Left colon (tissue), 2 donors: ENCODE measurements at places on chromosomes 1 and 21. TPM values are rescaled to one million over a fixed set of nuclear protein-coding genes. Genes with fewer than 3 reads are reported as not detected.

The TDRD5 gene
- total RNA-seq = 1.9 TPM

The FNDC10 gene
- total RNA-seq = 3.1 TPM

The NES gene
- 6.8 TPM for total RNA-seq

The GNB1 gene
- total RNA-seq = 308 TPM

The TFAP2E gene
- 1.1 TPM for total RNA-seq

The RAB42 gene
- total RNA-seq = 3.0 TPM

The KRTAP12-4 gene
- not detected for total RNA-seq

The CDCP2 gene
- total RNA-seq = 0.14 TPM

The ANXA9 gene
- not detected for total RNA-seq

The C1orf141 gene
- not detected for total RNA-seq

The SAMD13 gene
- 24.5 TPM for total RNA-seq

The OR2G6 gene
- not detected for total RNA-seq

The FLG gene
- not detected for total RNA-seq

The PLA2G2C gene
- total RNA-seq = not detected

The SEC16B gene
- 4.7 TPM for total RNA-seq

The OR10J1 gene
- total RNA-seq = not detected

The LAPTM5 gene
- 49.1 TPM for total RNA-seq

The PTPRC gene
- total RNA-seq = 22.4 TPM

The ERICH3 gene
- 0.11 TPM for total RNA-seq

The SNAPIN gene
- total RNA-seq = 23.6 TPM

The LYPD8 gene
- 407 TPM for total RNA-seq

The RGS16 gene
- 0.64 TPM for total RNA-seq

The CACNA1E gene
- 0.25 TPM for total RNA-seq

The OR2T2 gene
- total RNA-seq = not detected

The NHLH1 gene
- total RNA-seq = not detected

The OR2T11 gene
- not detected for total RNA-seq

The DNAJC28 gene
- total RNA-seq = 4.0 TPM

The LORICRIN gene
- total RNA-seq = not detected

The MAB21L3 gene
- 4.7 TPM for total RNA-seq

The FCRL2 gene
- total RNA-seq = 1.2 TPM

The B4GALT3 gene
- 29.7 TPM for total RNA-seq

The CDCA8 gene
- 7.9 TPM for total RNA-seq

The SLC1A7 gene
- 0.58 TPM for total RNA-seq

The DUSP12 gene
- 13.3 TPM for total RNA-seq
